ENCODE measurements at places on chromosomes 1 and 21. TPM values are rescaled to one million over a fixed set of nuclear protein-coding genes. Genes with fewer than 3 reads are reported as not detected.

CFAP45 gene
- 0.89 TPM for total RNA-seq

ZSCAN20 gene
- 5.0 TPM for total RNA-seq

MORN1 gene
- 3.0 TPM for total RNA-seq

SGIP1 gene
- 9.4 TPM for total RNA-seq

AGMAT gene
- 1.6 TPM for total RNA-seq

OLFML2B gene
- total RNA-seq: 0.20 TPM

PDZK1 gene
- total RNA-seq: not detected

ADAMTS4 gene
- 28.6 TPM for total RNA-seq

OR2T10 gene
- total RNA-seq: not detected

Data from mammary microvascular endothelial cell (primary cell).